ENCODE measurements at places on chromosomes 2 and 18.

DNA sequence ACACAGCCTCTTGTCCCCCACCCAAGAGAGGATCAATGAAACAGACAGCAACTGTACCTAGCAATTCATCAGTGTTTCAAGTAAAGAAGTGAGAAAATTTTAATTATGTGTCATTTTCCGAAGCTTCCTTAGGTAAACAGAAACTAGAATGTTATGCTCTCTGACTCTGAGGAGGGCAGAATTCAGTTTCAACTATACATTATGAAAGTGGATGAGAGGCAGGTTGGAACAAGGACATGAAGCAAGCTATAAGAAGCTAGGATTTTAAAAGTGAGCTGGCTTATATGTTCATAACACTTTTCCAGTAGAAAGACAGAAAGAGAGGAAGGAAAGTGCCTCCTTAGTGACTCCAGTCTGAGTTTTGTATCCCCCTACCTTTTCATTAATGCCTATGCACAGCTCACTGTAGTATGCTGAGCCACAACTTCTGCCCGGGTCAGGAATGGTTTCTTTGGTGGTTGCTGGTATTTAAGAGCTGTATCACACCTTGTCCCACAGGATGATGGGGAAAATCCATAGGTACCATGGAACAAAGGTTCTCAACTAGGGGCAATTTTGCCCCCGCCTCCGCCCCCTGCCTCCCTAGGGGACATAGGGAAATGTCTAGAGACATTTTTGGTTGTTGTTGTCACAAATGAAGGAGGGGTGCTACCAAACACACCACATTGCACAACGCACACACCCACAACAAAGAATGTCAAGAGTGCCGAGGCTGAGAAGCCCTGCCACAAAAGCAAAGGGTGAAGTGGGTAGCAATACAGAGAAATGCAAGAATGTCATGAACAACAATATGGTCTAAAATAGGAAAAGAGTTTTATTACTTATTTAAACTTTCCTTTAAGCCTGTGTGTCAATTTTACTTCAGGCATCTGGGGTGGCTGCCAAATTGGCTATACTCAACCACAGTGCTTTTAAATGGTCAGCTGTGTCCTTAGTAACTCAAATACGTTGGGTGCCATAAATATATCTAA is 161.0 kb upstream of the ZFP36L2 start:
- DNase-seq: peak; percentile 24

DNA sequence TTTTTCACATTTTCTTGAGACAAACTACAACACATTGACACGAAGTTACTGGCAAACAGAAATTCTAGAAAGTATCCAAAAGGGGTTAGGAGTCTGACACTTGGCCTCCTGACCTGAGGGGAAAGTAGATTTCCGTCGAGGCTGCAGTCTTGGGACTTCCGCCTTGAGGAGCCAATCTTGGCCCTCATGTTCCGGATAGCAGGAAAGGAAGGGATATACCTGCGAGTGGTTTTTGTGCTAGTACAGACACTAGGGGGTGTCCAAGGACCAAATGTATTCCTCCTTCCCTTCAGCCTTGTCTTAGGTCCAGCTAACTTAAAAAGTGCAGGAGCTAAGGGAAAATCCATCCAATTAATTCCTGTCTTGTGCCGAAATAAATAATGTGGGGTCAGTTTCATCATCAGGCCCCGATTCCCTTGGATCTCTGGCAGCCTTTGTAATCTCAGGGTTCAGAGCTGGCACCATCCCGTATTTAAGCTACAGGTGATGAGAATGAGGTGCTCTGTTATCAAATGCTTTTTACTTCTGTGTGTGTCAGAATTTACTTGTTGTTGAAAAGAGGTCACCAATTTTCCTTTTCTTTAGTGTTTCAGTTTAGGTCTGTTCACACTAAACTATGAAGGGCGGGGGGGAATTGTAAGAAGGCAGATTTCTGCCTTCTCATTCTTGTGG is 330.2 kb upstream of the FANCL start:
- peak; percentile 69 for DNase-seq

DNA sequence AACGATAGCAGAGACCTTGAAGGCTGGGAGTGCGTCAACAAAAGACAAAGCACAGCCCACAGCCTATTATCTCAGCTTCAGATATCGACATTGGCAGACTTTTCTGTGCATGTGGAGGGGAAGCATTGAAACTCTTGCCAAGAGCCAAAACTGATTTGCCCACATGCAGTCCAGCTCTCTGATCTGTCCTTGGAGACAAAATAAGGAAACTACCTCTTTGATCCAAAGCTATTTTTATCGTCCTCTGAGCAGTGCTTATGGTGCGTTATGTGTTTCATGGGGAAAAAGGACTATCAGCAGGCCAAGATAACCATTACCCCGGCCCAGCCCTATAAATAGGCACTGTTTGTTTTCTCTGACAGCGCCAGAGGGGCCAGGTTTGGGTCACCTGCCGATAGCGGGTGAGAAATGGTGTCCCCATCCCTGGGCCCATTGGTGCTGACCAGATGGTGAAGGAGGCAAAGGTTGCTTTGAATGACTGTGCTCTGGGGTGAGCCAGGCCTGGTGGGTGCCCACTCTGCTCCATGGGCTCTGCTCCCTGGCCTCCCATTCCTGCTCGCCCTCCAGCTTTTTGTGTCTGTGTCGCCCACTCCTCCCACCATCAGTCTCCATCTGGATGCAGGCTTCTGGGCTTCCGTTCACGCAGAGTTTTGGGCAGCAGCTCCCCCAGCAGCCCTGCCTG is 176.1 kb upstream of the HS6ST1 start:
- DNase-seq: no peak

- no peak for DNase-seq
These were observed 14.8 kb upstream of the ARL5A start for GRCh38 chr2:151842830-151843690.

DNA sequence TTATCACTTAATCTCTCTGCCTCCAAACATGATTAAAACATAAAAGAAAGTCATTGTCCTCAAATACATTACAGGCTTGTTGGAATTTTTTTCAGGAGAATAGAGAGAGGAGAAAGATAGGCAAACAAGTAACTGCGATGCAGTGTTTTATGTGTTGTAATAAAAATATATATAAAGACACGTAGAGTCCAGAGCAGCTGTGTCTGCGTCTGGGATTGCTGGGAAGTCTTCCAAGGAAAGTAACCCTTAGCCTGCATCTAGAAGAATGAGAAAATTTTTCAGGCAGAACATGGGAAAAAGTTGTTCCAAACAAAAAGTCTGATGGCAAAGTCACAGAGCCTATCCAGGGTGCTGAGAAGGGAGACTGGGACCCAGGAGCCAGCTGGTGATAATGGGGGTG is 91.8 kb upstream of the ST6GAL2 start:
- peak; percentile 64 for DNase-seq

- DNase-seq: no peak
These were observed 102.7 kb upstream of the PELI1 start for GRCh38 chr2:64246962-64247361.

DNA sequence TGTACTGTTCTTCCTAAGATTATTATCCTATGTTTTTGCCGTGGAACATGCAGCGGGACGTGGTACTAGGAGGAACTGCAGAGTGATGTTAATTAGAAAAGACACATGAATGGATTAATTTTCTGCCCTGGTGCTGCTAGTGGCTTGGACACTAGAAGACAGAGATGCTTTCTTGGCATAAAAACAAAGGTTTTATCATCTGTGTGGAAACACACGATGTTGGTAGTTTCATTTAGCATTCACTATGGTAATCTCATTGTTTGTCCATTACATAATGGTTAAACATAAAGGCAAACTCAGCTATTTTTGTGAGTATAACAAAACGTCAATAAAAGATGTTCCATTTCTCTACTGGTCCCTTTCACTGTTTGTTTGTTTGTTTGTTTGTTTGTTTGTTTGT is 22.8 kb downstream of the COL6A3 start:
- DNase-seq: no peak

Data from fibroblast of skin of right biceps (primary cell).